Stimulated activated CD4-positive, alpha-beta T cell treated with anti-CD3 and anti-CD28 coated beads, Interleukin-1b, Interleukin-23, amount 100 ng/mL, for 24 hours (primary cell): ENCODE measurements at places on chromosomes 7 and 10.

GRCh38 chr10:48684463-48684791, 246 bp upstream of the WDFY4 start:
- no peak for DNase-seq

DNA sequence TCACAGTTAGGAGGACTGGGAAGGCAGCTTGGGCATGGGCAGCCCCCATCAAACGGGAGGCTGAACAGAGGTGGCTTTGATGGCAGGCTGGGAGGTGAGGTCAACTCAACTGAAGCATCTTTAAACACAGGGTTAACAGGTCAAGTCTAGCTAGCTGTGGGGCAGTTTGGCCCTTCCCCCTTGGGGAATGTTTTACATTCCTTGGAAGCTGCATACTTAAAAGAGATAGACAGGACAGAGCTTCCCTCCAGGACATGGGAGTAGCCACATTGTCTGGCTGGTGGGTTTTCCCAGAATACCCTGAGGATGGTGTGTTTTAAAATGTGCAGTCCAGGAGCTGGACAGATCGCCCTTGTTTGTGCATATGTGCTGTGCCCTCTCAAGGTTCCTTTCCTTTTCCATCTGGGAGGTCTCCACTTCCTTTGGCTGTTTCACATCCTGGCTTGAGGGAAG, 6.8 kb upstream of the RASSF4 start:
- no peak for DNase-seq

DNA sequence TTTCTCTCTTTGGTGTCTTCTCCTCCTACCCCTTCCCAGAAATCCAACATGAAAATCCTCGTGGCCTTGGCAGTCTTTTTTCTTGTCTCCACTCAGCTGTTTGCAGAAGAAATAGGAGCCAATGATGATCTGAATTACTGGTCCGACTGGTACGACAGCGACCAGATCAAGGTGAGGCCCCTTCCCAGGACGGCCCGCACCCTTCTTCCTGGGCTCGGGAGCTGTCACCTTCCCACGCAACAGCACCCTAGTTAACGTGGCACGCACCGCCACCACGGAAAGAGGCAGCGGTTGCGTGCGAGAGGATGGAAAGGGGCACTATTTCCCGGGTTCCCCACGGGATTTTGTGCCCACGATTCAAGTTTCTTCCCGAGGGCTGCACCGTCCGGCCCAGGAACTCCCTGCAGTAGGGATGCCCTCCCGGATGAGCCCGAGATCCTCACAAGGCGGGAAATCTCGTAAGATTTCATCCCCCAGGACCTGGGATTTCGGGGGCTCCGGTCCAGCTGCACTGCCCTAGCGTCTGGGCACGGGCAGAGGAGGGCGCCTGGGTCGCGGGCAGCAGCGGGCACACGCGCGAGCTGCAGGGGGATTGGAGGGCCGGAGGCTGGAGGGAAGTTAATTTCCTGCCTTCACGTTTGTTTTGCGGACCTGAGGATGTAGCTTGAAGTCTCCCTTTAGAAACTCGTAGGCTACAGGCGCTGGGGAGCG, 834 bp downstream of the TAC1 start:
- DNase-seq = no peak

- no peak for DNase-seq
Measured at GRCh38 chr7:95323410-95324129, 762 bp downstream of the PON1 start.

GRCh38 chr10:113504423-113504822, 48.4 kb upstream of the HABP2 start:
- DNase-seq = no peak

DNA sequence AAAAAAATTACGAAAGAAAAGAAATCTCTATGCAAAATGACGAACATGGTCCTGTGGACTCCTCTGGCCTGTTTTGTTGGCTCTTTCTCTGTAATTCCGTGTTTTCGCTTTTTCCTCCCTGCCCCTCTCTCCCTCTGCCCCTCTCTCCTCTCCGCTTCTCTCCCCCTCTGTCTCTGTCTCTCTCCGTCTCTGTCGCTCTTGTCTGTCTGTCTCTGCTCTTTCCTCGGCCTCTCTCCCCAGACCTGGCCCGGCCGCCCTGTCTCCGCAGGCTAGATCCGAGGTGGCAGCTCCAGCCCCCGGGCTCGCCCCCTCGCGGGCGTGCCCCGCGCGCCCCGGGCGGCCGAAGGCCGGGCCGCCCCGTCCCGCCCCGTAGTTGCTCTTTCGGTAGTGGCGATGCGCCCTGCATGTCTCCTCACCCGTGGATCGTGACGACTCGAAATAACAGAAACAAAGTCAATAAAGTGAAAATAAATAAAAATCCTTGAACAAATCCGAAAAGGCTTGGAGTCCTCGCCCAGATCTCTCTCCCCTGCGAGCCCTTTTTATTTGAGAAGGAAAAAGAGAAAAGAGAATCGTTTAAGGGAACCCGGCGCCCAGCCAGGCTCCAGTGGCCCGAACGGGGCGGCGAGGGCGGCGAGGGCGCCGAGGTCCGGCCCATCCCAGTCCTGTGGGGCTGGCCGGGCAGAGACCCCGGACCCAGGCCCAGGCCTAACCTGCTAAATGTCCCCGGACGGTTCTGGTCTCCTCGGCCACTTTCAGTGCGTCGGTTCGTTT, 83.5 kb upstream of the SLF2 start:
- DNase-seq = no peak

- DNase-seq = no peak
Measured at GRCh38 chr7:112411186-112411795, 39.0 kb upstream of the IFRD1 start.
